Breast epithelium (tissue), 4 donors: ENCODE measurements at places on chromosomes 16 and 17. TPM values are rescaled to one million over a fixed set of nuclear protein-coding genes. Genes with fewer than 3 reads are reported as not detected.

Gene INPP5K
- 177 TPM for total RNA-seq

Gene KRTAP4-9
- total RNA-seq, result not detected

Gene GLTPD2
- not detected for total RNA-seq

Gene TNRC6A
- 59.6 TPM for total RNA-seq

Gene TMEM208
- total RNA-seq, result 35.2 TPM

Gene KRTAP2-2
- total RNA-seq, result not detected

Gene C17orf50
- total RNA-seq, result not detected

Gene NPIPA7
- 3.1 TPM for total RNA-seq

DNA sequence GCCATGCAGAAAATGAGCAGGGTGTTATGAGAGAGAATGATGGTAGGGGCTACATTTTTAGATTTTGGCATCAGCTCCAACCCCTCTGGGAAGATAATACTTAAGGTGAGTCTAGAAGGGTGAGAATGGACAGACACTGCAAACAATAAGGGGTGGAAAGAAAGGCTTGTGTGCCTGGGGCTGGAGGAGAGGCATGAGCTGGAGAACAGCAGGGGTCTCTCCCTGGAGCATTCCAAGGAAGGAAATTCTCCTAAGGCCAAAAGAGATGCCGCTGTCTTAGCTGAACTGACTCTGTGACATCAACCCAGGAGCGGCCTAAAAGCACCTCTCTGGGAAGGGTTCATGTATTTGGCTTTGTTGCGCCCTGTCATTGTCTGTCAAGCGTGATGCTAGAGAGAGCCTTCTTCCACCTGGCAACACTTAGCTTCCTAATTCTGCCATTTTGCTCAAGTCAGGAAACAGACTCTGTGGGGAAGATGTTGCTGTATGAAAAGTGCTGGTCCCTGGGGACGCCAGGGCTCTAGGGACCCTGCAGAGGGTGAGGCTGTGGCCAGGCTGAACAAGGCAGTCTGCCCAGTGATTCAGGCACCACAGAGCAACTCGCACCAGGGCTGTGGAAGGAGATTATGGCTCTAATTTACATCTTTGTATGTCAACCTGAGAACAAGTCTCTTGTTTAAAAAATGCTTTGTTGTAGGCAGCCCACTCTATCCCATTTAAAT is 225.7 kb downstream of the CBLN1 start:
- no peak for DNase-seq

GRCh38 chr17:47013341-47013740 is 34.3 kb upstream of the RPRML start:
- DNase-seq, result no peak

DNA sequence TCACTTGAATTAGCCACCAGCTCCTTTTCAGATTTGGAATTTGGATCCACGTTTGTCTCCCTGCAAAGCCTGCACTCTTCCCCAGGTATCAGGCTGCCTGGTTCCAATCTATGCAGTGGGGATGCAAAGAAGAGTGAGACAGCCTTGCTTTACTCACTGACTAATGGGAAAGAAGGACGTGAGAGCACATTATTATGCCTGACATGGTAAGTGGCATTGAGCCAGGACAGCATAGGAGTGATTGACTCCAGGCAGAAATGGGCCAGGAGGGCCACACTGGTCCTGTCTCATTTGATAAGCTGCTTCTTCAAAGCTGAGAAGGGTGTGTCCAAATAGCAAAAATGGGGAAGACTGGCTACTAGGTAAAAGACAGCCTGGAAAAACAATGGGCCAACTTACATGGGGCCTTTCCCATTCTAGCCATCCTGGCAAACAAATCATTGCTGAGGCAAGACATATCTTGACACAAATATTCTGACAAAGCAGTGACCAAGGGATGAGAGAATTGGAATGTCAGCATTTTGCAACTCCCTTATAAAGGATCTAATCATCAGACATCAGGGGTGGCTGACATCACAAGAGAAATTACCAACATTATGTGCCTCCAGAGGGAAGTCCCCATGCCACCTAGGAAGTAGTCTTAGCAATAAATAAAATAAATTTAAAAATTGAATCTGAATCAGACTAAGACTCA is 38.6 kb downstream of the CDH11 start:
- DNase-seq, result no peak

DNA sequence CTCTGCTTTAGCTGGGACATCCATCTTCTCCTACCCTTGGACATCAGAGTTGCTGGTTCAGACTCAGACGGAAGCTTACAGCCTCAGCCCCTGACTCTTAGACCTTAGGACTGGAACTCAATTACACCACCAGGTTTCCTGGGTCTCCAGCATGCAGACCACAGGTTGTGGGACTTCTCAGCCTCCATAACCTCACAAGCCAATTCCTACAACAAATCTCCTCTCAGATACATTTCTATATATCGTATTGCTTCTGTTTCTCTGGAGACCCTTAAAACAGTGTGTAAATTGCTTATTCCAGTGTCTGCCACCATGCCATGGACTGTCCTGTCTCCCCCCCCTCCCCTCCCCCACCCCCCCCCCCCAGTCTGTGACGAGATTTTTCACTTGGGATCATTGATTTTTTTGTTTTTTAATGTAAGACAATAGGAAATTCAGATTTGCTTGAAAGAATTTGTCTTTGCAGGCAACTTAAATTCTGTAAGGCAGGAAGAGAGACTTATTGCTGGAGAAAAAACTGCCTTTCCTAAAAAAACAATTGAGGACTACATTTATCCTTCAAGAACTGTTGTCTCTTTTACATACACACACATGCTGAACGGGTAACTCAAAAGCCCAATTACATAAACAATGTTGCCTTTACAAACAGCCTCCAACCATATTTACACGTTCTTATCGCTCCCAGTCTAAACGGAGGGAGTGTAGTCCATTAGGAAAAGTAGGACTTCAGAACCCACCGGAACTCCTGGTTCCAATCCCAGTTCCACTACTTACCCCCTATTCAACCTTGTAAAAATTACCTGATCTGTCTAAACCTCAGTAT is 39.9 kb downstream of the TEKT5 start:
- no peak for DNase-seq

- DNase-seq, result no peak
These were observed 12.8 kb upstream of the PRR14 start for GRCh38 chr16:30637944-30638343.

GRCh38 chr17:69943058-69943457 is 132.0 kb upstream of the KCNJ16 start:
- DNase-seq, result no peak

DNA sequence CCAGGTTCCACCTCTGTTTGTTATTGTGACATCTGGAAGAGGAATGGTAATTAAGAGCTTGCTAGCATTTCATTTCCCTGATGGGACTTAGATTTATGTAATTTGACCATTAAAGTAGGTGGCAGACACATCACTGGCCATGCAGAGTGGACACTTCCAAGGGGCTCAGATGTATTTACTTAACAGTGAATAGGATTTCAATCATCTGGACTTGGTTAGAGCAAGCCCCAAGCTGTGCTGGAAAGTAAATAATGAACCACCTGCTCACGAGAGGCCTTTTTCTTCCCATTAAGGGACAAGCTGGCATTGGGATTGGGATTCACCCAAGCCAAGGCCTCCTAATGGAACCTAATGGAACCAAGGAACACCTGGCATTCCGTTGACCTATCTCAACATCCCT is 395.3 kb downstream of the HS3ST4 start:
- DNase-seq, result no peak

GRCh38 chr17:67769231-67769630 is 51.5 kb downstream of the NOL11 start:
- DNase-seq, result no peak

DNA sequence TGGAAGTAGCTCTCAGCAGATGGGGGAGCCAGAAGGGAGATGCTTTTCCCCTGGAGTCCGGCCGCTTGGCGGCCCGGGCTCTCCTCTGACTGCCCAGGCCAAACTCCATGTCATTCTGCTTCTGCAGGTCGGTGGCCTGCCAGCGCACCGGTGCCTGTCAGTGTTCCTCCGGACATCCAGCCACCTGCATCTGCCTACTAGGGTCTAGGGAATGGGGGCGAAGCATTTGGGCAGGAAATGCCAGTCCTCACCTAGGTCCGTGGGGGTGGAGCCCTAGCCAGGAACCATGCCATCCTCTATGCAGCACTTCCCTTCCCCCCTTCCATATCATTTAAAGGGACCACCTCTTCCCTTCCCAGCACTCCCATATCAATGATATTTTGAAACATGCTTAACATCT is 34.2 kb downstream of the GJC1 start:
- no peak for DNase-seq

- DNase-seq, result peak; percentile 73
These were observed 928 bp downstream of the CASKIN2 start for GRCh38 chr17:75514299-75514918.

DNA sequence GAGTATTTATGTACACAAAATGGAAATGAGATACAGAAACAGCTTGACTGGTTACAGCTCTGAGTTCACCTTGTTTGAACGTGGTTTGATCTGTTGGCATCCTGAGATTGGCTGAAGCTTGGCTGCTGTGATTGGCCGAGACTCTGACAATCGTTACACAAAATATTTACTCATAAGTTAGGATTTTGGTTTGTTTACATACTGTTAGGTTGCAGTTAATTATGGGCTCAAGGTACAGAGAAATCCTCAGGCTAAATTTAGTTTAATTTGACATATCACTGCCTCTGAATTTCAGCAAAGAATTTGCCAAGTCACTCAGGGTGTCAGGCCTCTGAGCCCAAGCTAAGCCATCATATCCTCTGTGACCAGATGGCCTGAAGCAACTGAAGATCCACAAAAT is 227.3 kb downstream of the COPRS start:
- no peak for DNase-seq

DNA sequence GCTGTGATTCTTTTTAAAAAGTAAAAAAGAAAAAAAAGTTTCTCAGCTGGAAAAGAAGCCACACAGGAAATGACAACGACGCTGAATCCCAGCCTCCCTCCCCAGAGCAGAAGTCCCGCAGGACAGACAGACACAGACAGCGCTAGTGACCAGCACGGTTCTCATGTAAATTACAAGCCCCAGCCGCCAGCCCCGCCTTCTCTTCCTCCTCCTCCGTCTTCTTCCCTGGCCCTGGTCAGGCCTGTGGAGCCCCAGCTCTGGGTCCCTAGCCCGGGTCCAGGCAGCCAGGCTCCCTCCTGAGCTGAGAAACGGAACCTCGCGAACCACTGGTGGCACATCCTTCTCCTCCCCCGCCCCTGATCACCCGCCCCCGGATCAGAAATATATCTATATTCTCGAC is 7.0 kb upstream of the IL17C start:
- no peak for DNase-seq

GRCh38 chr17:31888124-31888523 is 13.4 kb downstream of the UTP6 start:
- no peak for DNase-seq

- no peak for DNase-seq
These were observed 1.6 kb downstream of the ITGAE start for GRCh38 chr17:3799181-3799945.

- no peak for DNase-seq
These were observed 21.2 kb upstream of the CYTH1 start for GRCh38 chr17:78803186-78803845.
